ENCODE measurements at places on chromosomes 3 and 15. TPM values are rescaled to one million over a fixed set of nuclear protein-coding genes. Genes with fewer than 3 reads are reported as not detected.

DNA sequence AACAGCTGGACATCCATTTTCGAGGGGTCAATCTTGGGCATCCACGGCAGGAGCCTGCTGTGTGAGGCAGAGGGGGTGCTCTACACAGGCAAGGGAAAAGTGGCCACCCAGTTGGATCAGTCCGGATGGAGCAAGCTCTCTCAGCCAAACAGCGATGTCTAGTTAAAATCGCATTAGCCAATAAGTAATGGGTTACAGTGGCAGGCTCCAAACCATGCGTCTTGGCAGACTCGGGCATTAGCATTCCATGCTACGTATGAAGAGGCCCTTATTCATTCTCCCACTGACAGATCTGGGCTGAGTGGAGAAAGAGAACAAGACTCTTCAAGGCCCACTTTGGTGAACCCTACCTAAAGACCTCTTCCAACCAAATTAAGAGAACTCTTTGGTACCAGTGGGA is 49.3 kb downstream of the CCNB2 start:
- H3K4me3 ChIP-seq = no peak overlapping the region
- DNase-seq = no peak
- no peaks in the 10 kb centered on the region for H3K4me1 ChIP-seq
- H3K27ac ChIP-seq = no peak overlapping the region
- peaks cover 38% of the 10 kb centered on the region for H3K36me3 ChIP-seq

Gene AGBL1
- not detected for total RNA-seq

Gene ALDH1A2
- not detected for total RNA-seq

GRCh38 chr15:89129123-89129815 is 41.0 kb downstream of the ABHD2 start:
- H3K4me3 ChIP-seq = no peak overlapping the region
- H3K36me3 ChIP-seq = peaks cover 10% of the 10 kb centered on the region
- no peak for DNase-seq
- H3K4me1 ChIP-seq = peaks cover 9% of the 10 kb centered on the region
- no peaks in the 10 kb centered on the region for H3K27me3 ChIP-seq

- H3K27ac ChIP-seq = no peak overlapping the region
- DNase-seq = no peak
- H3K4me3 ChIP-seq = no peak overlapping the region
- peaks cover 16% of the 10 kb centered on the region for H3K4me1 ChIP-seq
Measured at GRCh38 chr3:158210067-158210466, 100.2 kb downstream of the RSRC1 start.

Gene GABRB3
- total RNA-seq = 5.1 TPM

Gene FBXO45
- total RNA-seq = 9.1 TPM

GRCh38 chr15:29910068-29910467 is 87.8 kb upstream of the TJP1 start:
- H3K27ac ChIP-seq = no peak overlapping the region
- DNase-seq = no peak
- no peaks in the 10 kb centered on the region for H3K27me3 ChIP-seq
- peaks cover 41% of the 10 kb centered on the region for H3K4me1 ChIP-seq
- H3K36me3 ChIP-seq = peaks cover 26% of the 10 kb centered on the region

DNA sequence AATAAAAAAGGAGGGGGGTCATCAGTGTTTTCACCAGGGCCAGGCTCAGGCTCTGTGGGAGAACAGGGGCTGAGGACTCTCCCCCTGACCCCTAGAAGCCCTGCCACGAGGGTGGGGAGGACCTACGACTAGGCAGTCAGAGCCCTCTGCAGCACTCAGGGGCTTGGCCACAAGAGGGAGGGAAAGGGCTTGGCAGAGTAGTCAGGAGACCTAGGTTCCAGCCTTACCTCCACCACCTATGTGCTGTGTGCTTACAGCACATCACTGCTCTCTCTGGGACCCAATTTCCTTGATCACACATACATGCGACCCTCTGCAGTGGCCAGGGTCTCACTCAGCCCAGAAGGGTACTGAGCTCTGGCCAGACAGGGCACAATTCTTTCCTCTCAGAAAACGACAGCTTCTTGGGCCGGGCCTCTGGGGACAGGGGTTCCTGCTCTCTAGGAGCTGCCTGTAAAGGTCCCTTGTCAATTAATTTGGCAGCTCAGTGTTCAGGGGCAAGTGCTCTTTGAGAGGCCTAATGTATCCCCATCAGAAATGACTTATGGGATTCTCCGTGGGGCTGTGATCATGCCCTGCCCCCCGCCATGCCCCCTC is 16.4 kb upstream of the SKIC8 start:
- H3K27me3 ChIP-seq = peaks cover 57% of the 10 kb centered on the region
- H3K4me3 ChIP-seq = no peak overlapping the region
- no peaks in the 10 kb centered on the region for H3K36me3 ChIP-seq
- H3K27ac ChIP-seq = no peak overlapping the region

Gene IL17RE
- 0.83 TPM for total RNA-seq

Gene HGD
- 0.12 TPM for total RNA-seq

DNA sequence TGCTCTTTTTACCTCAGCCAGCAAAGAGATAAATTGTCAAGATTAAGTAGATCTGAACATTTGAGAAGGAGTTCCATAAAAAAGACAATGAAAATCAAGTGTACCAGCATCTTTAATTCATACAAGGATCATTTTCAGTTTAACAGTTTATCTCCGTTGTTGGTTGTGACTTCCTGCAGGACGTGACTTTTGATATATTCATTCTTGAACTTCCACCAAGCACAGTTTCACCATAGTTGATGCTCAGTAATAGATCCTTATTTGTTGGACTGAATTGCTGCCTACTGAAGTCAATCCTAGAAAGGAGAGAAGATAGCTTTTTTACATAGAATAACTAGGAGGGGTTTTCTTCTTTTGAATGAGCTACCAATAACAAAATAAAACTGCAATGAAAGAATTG is 408.2 kb downstream of the LPP start:
- H3K4me3 ChIP-seq = no peak overlapping the region
- no peak for DNase-seq
- no peak overlapping the region for H3K27ac ChIP-seq
- H3K36me3 ChIP-seq = no peaks in the 10 kb centered on the region

- peaks cover 89% of the 10 kb centered on the region for H3K4me1 ChIP-seq
- peak; percentile 55 for DNase-seq
- peak overlapping the region; percentile 63 for H3K4me3 ChIP-seq
- no peaks in the 10 kb centered on the region for H3K27me3 ChIP-seq
- no peaks in the 10 kb centered on the region for H3K36me3 ChIP-seq
Measured at GRCh38 chr3:4720316-4721075, 227.3 kb downstream of the ITPR1 start.

Gene HES1
- 12.8 TPM for total RNA-seq
